ENCODE measurements at places on chromosomes 7 and 10. TPM values are rescaled to one million over a fixed set of nuclear protein-coding genes. Genes with fewer than 3 reads are reported as not detected.

GRCh38 chr10:77416311-77417135, 221.1 kb downstream of the KCNMA1 start:
- no peak for DNase-seq

DNA sequence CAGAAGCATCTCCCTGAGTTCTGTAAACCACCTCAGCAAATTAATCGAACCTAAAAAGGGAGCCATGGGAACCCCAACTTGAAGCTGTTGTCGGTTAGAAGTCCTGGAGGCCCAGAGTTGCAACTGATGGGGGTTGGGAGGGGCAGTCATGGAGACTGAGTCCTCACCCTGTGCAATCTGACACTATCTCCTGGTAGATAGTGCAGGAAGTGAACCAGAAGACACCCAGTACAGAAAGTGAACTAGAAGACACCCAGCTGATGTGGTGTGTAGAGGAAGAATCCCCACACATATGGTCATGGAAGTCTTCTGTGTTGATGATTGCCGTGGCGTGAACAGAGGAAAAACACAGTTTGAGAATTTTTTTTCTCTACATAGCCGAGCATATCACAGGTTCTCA, 58.8 kb upstream of the SRRM3 start:
- DNase-seq = no peak

GRCh38 chr10:58870070-58870469, 306.4 kb upstream of the PHYHIPL start:
- DNase-seq = no peak

USP6NL gene
- 8.2 TPM for polyA plus RNA-seq

SPDYE5 gene
- polyA plus RNA-seq = 0.86 TPM

- DNase-seq = no peak
These were observed 165.5 kb downstream of the DIP2C start for GRCh38 chr10:523925-524324.

- peak; percentile 88 for DNase-seq
These were observed 28.2 kb downstream of the SKIDA1 start for GRCh38 chr10:21497177-21497807.

All from muscle of arm (tissue), 14 donors.